ENCODE measurements at places on chromosomes 5 and 9. TPM values are rescaled to one million over a fixed set of nuclear protein-coding genes. Genes with fewer than 3 reads are reported as not detected.

NDFIP1 gene
- 84.9 TPM for polyA plus RNA-seq

CARD6 gene
- 0.32 TPM for polyA plus RNA-seq

FBN2 gene
- 1,356 TPM for polyA plus RNA-seq

C5orf58 gene
- polyA plus RNA-seq: not detected

KIF4B gene
- 0.05 TPM for polyA plus RNA-seq

ADAMTS16 gene
- polyA plus RNA-seq: 0.07 TPM

LPAR1 gene
- polyA plus RNA-seq: 0.49 TPM

B4GALT1 gene
- polyA plus RNA-seq: 30.0 TPM

NIPAL4 gene
- polyA plus RNA-seq: 0.17 TPM

POLR1E gene
- polyA plus RNA-seq: 7.6 TPM

GTF3C5 gene
- polyA plus RNA-seq: 84.0 TPM

SLC6A18 gene
- polyA plus RNA-seq: not detected

NPM1 gene
- polyA plus RNA-seq: 578 TPM

GDNF gene
- polyA plus RNA-seq: not detected

TLR4 gene
- polyA plus RNA-seq: 0.56 TPM

SUSD3 gene
- not detected for polyA plus RNA-seq

LIX1 gene
- polyA plus RNA-seq: 80.1 TPM

EIF4E1B gene
- polyA plus RNA-seq: not detected

ZDHHC12 gene
- 47.4 TPM for polyA plus RNA-seq

CCL27 gene
- polyA plus RNA-seq: 1.3 TPM

IL4 gene
- polyA plus RNA-seq: not detected

All from cardiac muscle cell (in vitro differentiated cells and primary cell).